Stimulated activated CD8-positive, alpha-beta memory T cell treated with anti-CD3 and anti-CD28 coated beads, Interleukin-15, amount 100 ng/mL, for 4 hours (primary cell): ENCODE measurements at places on chromosomes 12 and 14.

GRCh38 chr14:68976160-68977067 is 2.7 kb downstream of the ACTN1 start:
- no peak for DNase-seq

GRCh38 chr12:32454075-32454474 is 54.7 kb downstream of the FGD4 start:
- no peak for DNase-seq

GRCh38 chr12:64912516-64913255 is 88.2 kb downstream of the TBC1D30 start:
- DNase-seq, result no peak

- no peak for DNase-seq
Observed at GRCh38 chr12:47849261-47849660, 29.6 kb upstream of the HDAC7 start.

DNA sequence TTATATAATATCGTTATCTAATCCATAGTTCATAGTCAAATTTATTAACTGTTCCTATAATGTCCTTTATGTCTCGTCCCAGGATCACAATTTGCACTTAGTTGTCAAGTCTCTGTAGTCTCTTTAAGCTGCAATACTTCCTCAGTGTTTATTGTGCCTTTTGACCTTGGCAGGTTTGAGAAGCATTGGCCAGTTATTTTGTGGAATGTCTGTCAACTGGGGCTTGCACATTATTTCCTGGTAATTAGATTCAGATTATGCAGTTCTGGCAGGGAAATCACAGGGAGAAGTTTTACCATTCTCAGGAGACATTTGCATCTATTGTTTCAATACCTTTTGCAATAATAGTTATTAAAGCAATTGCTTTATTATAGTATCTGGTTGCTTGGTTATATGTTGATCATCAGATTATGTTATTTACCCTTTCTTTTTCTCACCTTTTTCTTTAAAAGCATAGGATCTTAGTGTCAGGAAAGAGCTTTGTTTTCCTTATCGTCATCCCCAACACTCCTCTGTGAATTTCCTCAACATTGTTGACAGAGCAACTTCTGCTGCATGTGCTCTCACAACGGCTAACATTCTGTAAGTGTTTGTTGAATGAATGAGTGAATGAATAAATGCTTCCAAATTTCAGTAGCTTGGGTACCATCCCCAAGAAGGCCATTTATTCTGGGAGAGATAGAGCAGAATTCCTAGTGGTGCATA is 3.7 kb upstream of the ART4 start:
- DNase-seq, result no peak

DNA sequence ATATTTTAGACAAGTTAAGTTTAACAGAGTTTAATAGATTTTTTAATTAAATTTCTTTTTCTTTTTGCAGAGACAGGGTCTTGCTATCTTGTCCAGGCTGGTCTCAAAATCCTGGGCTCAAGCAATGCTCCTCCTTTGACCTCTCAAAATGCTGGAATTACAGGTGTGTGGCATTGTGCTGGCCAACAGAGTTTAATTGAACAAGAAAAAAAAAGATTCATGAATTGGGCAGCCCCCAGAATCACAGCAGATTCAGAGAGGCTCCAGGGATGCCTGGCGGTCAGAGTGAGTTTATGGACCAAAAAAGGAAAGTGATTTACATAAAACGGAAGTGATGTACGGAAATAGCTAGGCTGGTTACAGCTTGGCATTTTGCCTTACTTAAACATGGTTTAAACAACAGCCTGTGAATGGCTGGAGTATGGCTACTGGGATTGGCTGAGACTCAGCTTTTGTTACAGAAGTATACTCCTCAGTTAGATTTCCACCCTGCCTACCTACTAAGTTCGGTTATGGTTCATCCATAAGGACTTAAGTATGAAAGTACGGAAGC is 14.5 kb upstream of the TESPA1 start:
- DNase-seq, result no peak

DNA sequence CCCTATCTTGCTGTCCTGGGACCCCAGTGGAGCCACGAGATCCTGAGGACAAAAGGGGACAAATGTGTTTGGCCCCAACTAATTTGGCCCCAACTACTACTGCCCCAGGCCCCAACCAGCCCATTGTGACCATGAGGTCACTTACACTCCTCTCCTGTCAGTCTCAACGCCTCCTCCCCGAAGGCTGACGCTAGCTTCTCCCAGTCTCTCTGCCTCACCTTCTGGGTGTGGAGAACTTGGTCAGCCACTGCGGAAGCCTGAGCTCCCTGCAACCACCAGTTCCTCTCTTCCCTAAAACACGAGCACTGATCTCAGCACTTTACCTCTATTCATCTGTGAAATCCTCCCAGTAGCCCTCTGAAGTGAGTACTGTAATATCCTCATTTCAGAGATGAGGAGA is 13.3 kb downstream of the FAM181A start:
- no peak for DNase-seq

- no peak for DNase-seq
Observed at GRCh38 chr12:116384691-116385485, 107.4 kb upstream of the MED13L start.

GRCh38 chr14:105860615-105861580 is 334.5 kb downstream of the TMEM121 start:
- no peak for DNase-seq

DNA sequence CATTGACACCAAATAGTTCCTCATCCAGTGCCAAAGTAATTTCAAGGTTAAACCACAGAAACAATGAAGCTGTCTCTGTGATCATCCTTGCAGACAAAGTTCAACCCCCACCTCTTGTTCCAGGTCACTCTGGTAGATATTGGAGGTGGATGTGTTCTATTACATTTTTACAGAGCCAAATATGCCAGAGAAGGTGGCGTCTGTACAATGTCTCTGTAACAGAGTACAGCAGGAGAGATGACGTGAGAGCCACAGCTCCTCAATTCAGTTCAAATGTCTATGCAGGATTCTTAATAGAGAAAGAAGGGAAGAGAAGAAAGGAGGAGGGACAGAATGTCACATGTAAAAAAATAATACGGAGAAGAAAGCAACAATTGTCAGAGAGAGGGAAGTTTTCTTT is 268.3 kb upstream of the OR4E1 start:
- no peak for DNase-seq

- DNase-seq, result no peak
Observed at GRCh38 chr12:124650912-124651311, 83.5 kb upstream of the NCOR2 start.

DNA sequence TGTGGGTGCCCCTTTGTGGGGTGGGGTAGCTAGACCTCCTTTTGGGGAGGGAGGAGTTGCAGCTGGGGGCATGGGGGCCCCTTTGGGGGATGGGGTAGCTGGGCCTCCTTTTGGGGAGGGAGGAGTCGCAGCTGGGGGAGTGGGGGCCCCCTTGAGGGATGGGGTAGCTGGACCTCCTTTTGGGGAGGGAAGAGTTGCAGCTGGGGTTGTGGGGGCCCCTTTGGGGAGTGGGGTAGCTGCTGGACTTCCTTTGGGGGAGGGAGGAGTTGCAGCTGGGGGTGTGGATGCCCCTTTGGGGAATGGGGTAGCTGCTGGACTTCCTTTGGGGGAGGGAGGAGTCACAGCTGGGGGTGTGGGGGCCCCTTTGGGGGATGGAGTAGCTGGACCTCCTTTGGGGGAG is 7.0 kb downstream of the NACA start:
- DNase-seq, result no peak

- no peak for DNase-seq
Observed at GRCh38 chr12:67271976-67272375, 2.8 kb downstream of the CAND1 start.

DNA sequence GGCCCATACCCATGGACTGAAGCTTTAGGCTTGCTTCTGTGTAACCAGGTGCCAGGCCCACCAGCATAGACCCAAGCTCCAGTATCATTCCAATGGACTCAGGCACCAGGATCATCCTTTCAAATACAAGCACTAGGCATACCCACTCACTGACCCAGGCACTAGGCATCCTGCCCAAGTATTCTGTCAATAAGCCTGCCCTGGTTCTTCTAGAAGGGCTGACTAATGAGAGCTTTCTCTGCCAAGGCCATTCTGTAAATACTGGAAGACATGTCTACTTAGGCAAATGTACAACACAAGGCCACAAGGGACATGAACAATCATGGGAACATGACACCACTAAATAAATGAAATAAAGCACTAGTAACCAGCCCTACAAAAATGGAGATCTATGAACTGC is 352.2 kb downstream of the FSCB start:
- DNase-seq, result no peak

GRCh38 chr14:60647081-60647836 is 2.0 kb downstream of the SIX1 start:
- DNase-seq, result no peak

DNA sequence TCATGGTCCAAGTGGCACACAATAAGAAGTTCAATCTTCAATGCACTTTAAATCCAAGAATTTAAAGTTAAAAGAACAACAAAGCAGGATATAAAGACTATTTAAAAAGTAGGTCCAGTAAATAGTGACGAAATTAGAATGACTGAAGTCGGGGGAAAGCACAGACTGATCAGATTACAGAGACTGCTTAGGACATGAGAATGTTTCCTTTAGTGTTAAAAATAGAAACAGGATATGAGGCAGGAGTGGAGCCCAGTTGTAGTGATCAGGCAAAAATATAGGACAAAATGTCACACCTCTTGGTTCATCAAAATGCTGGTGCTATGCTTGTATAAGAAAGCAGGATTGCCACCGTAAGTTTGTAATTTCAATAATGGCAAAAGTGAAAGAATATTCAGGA is 52.2 kb upstream of the CD163 start:
- no peak for DNase-seq

DNA sequence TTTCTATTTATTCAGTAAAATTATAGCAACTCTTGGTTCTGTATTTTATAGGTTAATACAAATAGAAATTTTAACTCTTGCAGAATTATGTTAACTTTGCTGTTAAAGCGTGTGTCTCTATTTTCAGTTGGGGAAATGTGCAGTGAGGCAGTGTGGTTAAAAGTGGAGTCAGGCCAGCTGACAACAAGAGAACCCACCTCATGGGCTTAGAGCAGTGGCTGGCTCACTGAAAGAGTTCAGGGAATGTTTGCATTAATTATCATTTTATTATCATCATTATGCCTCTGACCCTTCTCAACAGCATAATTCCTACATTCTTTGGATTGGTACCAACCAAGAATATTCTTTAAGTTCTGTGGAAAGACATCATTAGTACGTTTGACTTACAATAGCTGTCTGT is 163.8 kb downstream of the DERA start:
- no peak for DNase-seq

- DNase-seq, result no peak
Observed at GRCh38 chr14:93113678-93114067, 2.1 kb downstream of the ITPK1 start.

DNA sequence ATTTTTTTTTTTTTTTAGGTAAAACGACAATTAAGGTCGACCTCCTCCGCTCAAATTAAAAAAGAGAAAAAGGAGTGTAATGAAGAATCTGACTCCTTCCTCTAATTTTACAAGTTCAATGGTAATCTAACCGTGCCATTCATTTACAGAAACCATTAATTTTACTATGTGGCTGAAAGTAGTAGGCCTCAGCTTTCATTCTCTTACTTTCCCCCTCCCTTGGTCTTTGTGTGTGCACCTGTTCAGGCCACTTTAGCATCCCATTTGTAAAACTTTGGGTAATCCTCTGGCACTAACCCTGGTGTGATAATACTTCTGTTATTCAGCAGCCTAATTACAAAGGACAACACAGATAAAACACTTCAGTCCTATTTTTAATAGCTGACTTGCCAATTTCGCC is 128.1 kb downstream of the ASCL1 start:
- DNase-seq, result no peak

GRCh38 chr14:74444866-74445265 is 18.9 kb upstream of the SYNDIG1L start:
- DNase-seq, result no peak

DNA sequence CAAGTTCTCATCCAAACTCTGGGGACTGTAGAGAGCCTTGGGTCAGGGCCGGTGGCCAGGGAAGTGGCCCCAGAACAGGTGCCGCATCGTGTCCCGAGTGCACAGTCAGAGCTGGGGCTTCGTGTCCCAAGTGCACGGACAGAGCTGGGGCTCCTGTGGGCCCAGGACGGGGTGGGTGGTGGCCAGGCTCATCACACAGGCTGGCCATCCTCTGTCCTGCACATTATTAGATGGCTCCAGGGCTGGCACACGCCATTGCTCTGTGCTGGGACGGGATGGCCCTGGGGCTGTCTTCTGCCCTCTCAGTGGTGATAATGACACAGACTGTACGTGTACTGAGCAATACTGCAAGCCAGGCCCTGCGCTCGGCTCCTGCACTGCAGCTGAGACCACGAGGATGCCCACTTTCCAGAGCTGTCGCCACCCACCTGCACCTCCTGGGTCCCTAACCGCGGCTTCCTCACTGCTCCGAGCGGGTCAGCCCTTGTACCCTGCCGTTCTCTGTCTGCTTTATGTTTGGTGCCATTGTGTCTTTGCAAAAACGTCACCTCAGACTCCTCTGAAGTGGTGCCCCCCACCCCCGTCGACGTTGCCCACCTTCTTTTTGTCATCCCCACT is 1.9 kb downstream of the FBRSL1 start:
- DNase-seq, result no peak

- DNase-seq, result no peak
Observed at GRCh38 chr14:50068496-50068895, 47.9 kb downstream of the VCPKMT start.

- DNase-seq, result no peak
Observed at GRCh38 chr14:27688841-27689444, 1077.6 kb upstream of the FOXG1 start.

DNA sequence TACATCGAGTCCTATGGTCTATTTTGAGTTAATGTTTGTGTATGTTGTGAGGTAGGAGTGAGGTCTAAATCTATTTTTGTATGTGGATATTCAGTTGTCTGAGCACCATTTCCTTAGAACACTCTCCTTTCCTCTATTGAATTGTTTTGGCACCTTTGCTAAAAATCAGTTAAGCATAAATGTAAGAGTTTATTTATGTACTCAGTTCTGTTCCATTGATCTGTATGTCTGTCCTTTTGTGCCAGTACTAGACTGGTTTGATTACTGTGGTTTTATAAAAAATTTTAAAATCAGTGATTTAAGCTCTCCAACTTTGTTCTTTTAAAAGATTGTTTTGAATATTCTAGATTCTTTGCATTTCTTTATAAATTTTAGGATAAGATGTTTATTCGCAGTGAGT is 70.1 kb upstream of the PCNX4 start:
- no peak for DNase-seq

- DNase-seq, result peak; percentile 11
Observed at GRCh38 chr12:6827437-6827911, 733 bp upstream of the P3H3 start.

DNA sequence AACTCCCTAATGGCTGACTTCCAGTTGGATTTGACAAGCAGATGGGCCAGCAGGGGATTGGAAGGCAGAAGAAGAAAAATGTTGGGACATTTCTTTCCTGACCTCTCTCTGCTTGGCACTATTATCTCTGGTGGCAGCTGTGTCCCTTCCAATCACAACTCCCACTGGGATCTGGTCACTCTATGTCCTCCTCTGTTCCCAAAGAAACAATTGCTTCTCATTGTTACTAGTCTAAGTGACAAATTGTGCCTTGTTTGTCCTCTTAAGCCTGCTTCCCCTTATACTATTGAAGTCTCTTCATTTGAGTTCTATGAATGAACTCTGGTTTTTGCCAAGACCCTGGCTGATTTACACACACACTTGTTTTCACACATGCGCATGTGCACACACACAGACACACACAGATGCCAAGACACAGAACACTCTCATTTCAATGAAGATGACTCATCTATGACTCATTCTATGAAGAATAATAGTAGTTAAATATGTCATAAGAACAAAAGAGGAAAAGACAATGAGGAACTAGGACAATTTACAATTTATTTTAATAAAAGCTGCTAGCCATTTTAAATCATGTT is 83.0 kb upstream of the FAR2 start:
- DNase-seq, result no peak

- no peak for DNase-seq
Observed at GRCh38 chr12:17035372-17035771, 429.4 kb upstream of the LMO3 start.
